LoVo (cell line): ENCODE measurements at places on chromosomes 16 and 17.

DNA sequence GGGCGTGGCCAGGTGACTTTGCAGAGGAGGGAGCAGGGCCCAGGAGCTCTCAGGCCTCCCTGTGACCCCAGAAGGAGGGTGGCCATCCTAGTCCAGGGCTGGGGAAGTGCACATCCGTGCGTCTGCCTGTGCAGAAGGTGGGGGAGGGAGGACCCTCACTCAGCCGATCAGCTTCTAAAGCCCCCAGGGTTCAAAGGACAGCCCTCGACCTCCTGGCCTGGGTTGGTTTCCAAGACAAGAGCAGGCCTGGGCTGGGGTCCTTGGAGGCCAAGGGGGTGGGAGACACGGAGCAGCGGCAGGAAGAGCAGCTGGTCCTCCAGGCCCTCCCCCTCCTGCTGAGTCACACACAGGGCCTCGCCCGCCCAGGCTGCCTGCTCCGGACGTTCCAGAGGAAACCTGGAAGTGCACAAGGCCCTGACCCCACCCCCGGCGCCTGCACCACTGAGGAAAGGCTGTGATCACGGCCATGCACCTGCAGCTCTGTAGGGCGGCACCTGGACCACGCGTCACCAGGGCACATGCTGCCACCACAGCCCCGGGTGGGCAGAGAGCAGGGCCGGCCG, 67.1 kb upstream of the ZNF469 start:
- peak; percentile 15 for DNase-seq

DNA sequence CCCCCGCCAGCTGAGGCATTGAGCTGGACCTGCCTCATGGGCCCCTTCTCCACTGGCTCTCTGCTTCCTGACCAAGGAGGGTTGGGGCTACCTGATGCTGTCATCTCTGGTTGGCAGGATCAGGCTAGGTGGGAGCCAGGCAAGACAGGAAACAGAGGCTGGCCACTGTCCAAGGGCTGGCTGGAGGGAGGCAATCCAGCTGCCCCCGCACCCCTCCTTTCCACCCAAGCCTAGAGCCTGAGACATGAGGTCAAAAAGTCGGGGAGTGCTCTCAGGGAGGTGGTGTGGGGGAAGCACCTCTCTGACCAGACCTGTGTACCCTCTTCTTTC, 14.5 kb downstream of the NGFR start:
- no peak for DNase-seq

DNA sequence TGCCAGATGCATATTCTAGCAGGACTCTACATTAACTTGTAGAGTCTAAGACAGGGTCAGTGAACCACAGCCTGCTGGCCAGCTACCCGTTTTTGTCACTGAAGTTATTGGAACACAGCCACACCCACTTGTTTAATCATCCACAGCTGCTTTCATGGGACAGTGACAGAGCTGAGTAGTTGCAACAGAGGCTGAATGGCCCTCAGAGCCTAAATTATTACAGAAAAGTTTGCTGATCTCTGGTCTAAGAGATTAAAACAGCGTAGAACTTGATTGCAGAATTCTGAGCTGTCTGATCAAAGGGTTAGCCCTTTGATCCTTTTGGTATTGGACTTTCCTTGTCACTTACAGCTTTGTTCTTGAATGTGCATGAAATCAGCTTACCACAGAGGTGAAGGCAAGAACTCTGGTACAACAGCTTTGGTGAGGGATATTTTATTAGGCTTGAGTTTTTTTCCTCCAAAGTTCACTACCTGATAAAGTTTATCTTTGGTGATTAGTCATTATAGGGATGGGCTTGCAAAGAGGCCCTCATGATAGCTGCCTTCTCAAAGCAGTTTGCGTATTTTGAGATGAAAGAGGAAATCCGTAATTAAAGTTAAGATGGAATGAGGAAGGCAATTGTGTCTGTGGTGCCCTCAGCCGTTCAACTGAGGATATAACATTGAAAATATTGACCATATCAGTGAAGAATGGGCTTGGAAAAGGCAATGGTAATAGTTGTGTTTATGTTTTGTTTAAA, 23.6 kb downstream of the ALDH3A2 start:
- DNase-seq = peak; percentile 47

- DNase-seq = peak; percentile 67
Measured at GRCh38 chr17:36602924-36603384, 1.6 kb downstream of the MRM1 start.

GRCh38 chr17:33777674-33778073, 477.4 kb upstream of the CCL2 start:
- DNase-seq = no peak

- DNase-seq = no peak
Measured at GRCh38 chr17:46984341-46984740, 5.3 kb upstream of the RPRML start.

GRCh38 chr16:83956336-83957289, 3.6 kb downstream of the OSGIN1 start:
- DNase-seq = peak; percentile 74

GRCh38 chr17:77127735-77128361, 12.9 kb upstream of the SEC14L1 start:
- DNase-seq = no peak

DNA sequence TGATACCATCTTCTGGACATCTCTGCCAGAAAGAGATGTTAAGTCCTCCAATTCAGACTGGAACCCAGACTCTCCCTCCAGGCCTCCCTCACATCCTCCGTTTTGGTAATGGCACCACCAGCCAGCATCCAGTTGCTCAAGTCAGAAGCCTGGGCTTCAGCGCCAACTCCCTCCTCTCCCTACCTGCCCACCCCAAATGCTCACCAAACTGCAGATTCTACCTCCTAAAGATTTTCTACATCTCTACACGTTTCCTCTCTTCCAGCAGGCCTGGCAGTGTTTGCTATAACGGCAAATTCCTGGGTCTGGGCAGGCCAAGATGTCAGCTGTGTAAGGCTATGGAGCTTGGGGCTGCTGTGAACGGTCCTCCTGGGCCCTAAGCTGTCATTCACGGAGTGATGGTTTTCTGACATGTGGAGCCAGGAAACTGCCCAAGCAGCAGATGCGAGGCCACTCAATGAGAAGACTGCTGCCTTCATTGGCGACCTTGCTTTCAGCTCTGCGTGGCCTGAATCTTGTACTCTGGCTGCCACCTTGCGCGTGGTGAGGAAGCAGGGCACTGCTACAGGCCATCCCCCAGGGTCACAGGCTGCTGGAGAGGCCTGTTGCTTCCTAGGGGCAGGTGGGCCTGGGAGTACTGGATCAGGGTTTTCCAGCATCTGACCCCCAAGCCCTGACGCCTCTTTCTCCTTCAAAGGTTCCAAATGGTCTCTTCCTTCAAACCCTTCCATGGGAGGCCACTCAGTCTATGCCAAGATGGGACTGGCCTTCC, 37.7 kb downstream of the TBX4 start:
- no peak for DNase-seq

GRCh38 chr16:54165912-54166865, 120.4 kb downstream of the IRX3 start:
- DNase-seq = no peak

GRCh38 chr17:1180958-1181752, 1.4 kb upstream of the ABR start:
- DNase-seq = no peak
